ENCODE measurements at places on chromosomes 11 and 22. TPM values are rescaled to one million over a fixed set of nuclear protein-coding genes. Genes with fewer than 3 reads are reported as not detected.

DNA sequence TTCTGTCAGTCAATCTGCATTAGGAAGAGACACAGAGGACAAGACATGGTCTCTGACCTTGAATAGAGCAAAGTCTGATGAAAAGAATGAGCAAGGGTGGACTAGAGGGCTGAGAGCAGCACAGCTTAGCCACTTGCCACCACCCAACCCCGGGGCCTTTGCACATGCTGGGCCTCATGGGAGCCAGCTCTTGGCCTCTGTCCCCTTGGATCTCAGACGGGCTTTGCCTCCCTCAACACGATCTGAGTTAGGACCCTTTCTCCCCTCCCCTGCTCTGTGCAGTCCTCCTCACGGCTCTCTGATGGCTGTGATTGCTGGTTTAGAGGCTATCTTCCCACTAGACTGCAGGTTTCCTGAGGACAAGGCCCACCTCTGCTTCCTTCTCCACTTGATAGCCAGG lies 131.6 kb upstream of the B3GAT1 start:
- DNase-seq = no peak

The HSPB2 gene
- 0.31 TPM for total RNA-seq

GRCh38 chr22:21766691-21767462 lies 31.3 kb upstream of the YPEL1 start:
- DNase-seq = no peak

- no peak for DNase-seq
These were observed 879.1 kb downstream of the OPCML start for GRCh38 chr11:132653237-132653636.

- DNase-seq = no peak
These were observed 134.4 kb upstream of the ZC3H12C start for GRCh38 chr11:109958821-109959166.

The SEC14L2 gene
- total RNA-seq = 9.5 TPM

DNA sequence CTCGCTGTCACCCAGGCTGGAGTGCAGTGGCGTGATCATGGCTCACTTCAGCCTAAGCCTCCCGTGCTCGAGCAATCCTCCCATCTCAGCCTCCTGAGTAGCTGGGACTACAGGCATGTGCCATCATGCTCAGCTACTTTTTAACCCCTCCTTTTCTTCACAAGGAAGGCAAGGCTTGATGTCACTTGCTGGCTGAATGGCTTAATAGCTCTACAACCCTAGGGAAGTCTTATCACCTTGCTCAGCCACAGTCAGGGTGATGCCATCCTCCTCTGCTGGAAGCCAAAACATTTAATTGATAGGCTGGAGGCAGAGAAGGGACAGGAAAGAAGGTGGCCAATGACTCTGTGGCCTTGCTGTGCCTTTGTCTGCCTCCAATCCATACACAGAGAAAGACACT lies 131.9 kb downstream of the MED15 start:
- no peak for DNase-seq

DNA sequence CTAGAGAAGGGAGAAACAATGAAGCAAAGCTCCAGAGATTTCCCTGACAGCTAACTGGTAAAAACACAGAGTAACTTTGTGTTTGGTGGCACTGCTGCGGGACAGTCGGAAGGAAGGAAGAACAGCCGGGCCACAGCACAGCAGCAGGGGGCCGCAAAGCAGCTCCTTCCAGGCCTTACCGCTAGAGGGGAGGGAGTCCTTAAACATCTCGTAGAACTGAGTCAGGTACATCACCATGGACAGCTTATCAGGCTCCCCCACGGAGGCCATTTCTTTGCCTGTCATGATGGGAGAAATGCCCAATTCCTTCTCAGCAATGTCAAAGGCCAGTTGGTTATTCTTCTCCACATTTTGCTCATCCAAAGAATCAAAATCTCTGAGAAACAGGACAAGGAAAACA lies 114.6 kb upstream of the BID start:
- DNase-seq = no peak

The TMEM191B gene
- total RNA-seq = 0.94 TPM

GRCh38 chr11:85663753-85664614 lies 945 bp downstream of the CREBZF start:
- DNase-seq = peak; percentile 78

DNA sequence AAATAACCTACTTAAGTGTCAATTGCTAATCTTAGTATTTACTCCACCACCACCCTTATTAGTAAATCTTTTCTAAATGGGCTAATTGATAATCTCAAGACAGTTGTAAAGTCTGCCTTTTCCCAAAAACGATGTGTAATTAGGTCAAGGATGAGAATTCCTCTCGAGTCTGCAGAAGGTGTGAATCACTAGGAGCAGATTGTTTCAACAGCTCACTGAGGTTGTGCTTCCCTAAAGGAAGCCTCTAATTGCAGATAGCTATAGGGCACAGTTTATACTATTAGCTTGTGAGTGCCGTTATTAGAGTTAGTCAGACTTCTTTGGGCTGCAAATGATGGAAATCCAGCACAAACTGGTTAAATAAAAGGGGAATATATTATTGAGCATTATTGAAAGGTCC lies 84.9 kb downstream of the C11orf91 start:
- DNase-seq = no peak

DNA sequence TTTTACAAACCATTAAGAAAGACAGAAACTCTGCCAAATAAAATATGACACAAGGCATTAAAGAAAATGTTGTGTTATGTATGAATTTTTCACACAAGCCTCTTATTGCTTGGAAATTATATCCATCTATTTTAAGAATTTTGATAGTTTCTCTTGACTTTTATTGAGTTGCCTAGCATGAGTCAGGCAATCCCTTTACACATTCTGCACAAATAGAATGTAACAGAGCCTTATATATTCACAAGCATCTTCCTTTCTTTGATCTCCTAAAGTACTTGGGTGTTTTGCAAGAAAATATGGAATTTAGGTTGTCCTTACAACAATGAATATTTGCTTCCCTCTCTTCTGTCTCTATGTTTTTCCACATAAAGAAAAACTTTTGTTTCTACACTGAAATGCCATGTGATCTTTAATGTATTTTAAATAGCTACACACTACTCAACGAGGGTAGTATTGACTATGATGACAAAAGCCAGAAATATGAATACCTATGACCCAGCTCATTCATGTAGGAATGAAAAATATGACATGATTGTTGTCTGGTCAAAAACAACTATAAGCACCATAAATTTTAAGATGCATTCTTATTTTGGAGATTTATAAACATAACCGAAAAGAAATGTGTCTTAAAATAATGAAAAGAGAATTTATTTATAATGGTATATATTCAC lies 398.8 kb downstream of the GUCY1A2 start:
- no peak for DNase-seq

The TRIM66 gene
- 0.62 TPM for total RNA-seq

- no peak for DNase-seq
These were observed 997.8 kb downstream of the BRD1 start for GRCh38 chr22:48829908-48830307.

DNA sequence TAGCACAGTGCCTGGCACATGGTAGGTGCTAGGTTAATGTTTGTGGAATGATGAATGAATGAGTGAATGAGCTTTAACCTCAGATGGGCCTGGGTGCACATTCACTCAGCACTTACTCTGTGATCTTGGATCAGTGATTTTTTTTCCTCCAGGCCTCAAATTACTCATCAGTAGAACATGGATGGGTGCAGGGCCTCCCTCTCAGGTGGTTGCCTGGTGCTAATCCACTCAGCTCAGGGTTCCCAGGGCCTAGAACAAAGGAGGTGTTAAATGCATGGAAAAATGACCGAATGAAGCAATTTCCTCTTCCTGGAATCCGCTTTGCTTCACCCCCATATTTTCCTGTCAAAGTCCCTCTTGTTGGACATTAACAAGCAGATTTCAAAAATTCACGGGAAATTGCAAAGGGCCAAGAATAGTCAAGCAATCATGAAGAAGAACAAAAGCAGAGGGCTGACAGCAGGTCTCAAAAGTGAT lies 93.5 kb downstream of the MYEOV start:
- no peak for DNase-seq

The PSMA1 gene
- 153 TPM for total RNA-seq

The YPEL1 gene
- total RNA-seq = 99.2 TPM

DNA sequence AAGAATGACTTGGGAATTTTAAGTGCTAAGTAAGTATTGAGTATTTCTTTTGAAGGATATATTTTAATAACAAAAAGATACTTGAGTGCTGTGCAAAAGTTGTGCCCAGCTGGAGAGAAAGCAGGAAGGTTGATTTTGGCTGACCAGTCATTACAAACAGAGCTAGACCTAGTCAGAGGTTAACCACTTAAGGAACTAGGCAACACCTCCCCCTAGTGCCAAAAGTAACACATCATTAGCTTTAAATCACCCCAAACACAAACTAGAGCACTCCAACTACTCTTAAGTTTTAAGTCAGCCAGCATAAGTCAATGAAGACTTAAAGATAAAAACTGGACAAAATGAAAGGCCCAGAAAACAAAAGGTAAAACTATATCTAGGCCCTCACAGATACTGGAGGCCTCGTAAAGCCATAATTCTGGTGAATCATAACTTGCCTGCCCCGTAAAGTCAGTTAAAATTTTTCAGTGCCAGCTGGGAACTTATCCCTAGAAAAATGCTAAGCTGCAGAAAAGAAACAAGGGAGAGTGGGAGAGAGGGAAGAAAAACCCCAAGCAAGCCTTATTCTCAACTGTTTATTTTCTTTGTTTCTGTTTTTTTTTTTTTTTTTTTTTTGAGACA lies 4.6 kb downstream of the TMEM9B start:
- no peak for DNase-seq

The ESRRA gene
- total RNA-seq = 14.2 TPM

GRCh38 chr22:21876486-21877176 lies 9.2 kb upstream of the MAPK1 start:
- no peak for DNase-seq

DNA sequence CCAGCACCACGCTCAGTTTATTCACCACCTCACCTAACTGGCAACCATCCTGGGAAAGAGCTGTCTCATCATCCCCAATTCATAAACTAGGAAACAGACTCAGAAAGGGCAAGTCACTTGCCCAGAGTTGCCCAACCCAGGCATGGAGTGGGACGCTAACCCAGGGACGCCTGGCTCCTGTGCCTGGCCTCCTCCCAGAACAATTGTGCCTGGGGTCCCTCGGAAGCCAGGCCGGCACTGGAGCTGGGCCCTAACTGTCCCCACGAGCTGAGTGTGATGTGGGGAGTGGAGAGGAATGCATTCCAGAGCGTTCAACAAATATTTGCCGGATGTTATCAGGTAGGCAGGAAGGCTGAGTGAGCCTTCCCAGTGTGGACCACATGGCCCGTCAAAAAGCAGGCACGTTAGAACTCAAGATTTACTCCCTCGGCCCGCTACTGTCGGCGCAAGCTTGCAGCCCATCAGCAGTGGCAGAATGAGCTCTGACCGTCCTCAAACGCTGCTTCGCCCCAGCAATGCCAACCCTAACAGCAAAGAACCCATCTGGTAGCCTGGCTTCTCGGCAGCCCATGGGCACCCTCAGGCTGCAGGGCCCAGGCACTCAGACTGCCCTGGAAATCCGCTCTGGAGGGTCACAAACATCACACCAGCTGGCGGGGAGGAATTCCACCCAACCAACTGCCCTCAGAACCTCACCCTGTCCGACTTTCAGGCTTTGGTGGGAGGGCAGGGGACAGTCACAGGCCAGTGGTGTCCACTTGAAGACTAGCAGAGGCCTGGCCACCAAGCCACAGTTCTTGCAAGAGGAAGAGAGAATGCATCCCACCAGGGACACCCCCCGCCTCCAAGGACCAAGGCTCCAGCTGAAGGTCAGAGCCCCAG lies 35.6 kb downstream of the MYH9 start:
- no peak for DNase-seq

- DNase-seq = no peak
These were observed 117.3 kb downstream of the CD44 start for GRCh38 chr11:35256296-35256695.

The SELENOM gene
- 13.9 TPM for total RNA-seq
